ENCODE measurements at places on chromosomes 11 and 22.

GRCh38 chr11:575313-575995 is 816 bp upstream of the PHRF1 start:
- DNase-seq = no peak

- DNase-seq = no peak
These were observed at the start of gene INPP5J for GRCh38 chr22:31122532-31123291. Gene INPP5J, plus strand, starts transcription at chr22:31122966. Its CDS starts 49 bp downstream, at chr22:31123015.

GRCh38 chr22:49587987-49588386 is 239.7 kb downstream of the BRD1 start:
- DNase-seq = no peak

DNA sequence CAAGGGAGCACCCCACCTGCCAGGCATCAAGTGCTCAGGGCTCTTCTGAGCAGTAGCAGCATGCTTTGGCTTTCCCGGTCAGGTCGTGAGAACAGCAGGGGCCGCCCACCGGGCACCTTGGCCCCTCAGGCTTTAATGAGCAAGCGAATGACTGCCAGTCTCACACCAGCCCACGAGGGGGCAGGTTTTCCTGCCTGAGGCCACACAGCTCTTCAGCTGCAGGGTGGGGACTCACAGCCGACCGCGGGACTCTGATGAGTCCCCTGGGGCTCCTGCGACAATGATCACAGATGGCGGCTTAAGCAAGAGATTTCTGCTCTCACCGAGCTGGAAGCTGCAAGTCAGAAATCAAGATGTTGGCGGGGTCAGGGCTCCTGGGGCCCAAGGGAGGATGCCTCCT is 14.3 kb upstream of the FGF19 start:
- DNase-seq = no peak

DNA sequence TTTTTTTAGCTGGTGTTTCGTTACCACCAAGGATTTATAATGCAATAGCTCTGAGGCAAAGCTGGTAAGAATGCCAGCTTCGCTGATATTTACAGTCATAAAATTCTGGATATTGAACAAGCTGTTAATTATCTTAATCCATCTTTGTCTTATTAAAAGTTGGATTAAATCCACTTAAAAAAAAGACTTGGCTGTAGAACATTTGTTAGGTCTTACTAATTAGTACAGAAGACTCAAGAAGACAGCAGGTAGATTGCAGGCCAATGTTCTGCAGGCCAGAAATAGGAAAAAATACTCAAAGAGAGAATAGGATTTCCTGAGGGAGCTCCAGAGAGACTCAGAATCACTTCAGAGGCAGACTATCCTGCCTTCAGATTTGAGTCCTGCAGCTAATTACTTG is 7.5 kb downstream of the ROBO4 start:
- no peak for DNase-seq

GRCh38 chr22:39178206-39179111 is 26.0 kb upstream of the CBX7 start:
- DNase-seq = no peak

DNA sequence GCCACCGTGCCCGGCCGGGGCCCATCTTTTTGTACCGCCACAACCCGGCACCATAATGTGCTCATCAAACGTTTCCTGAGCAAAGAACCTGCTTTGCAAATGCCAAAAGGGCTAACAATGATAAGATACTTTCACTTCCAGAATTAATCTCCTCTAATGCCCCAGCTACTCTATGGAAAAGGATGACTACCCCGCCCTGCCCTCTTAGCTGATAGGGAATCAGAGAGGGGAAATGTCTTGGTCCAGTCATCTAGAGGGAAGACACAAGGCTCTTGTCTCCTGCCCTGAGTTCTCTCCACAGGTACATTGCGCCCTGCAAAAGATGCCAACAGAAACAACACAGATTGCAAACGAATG is 586 bp downstream of the TTLL1 start:
- DNase-seq = no peak

- DNase-seq = no peak
These were observed 35.9 kb downstream of the MYO18B start for GRCh38 chr22:25777870-25778269.

DNA sequence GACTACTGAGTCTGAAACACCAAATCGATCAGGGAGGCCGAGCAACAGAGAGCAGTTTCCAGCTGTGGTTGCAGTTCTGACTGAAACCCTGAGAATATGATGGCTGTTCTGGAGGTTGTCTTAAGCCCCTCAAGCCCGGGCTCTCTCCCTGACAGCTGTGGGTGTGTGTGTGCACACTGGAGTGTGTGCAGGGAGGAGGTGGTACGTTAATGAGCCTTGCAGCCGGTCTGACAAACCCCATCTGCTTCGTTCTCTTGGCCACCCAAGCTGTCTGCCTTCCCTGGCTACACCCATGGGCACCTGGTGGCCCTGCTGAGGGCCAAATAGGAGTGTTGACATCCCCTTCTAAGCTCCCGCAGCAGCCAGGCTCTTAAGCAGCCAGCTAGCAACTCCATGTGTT is 189.8 kb downstream of the KIRREL3 start:
- no peak for DNase-seq

DNA sequence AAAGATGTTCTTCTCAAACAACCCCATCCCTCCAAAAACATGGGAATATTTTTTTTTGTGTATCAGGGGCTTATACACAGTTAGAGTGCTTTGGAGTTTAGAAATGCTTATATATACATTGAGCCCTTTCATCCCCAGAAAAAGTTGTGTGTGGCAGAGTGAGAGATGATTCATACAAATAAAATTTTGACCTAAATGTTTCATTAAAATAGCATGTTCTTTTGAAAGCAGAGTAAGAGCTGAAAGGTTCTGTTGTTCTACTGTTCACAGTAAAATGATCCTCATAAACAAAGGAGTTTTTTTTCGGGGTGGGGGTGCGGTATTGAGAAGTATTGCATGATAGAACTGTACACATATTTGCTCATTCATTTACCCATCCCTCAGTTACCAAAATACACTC is 512.4 kb downstream of the DLG2 start:
- DNase-seq = no peak

GRCh38 chr11:90223248-90223585 is 368 bp upstream of the CHORDC1 start:
- no peak for DNase-seq

- DNase-seq = peak; percentile 75
These were observed 46.4 kb downstream of the MORC2 start for GRCh38 chr22:30922151-30922611.

DNA sequence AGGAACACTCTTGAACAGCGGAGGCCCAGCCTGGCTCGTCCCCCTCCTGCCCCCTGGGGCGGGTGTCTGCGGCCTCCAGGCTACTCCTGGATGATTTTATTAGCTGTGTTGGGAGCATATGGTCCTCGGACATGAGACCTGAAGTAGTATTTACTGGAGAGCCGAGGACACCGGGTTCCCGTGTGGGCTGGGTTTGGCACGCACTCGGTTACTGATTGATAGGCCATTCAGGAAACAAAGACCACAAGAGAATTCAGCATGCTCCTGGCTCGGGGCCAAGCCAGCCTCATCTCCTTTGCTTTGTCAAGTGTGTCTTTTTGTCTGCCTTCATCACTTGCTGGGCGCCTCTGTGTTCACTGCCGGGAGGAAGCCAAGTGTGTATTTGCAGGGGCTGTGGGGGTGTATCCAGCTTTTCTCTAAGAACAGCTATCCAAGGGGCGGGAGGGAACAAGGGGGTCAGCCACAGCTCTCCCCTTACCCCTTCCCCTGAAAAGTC is 9.7 kb downstream of the FXYD2 start:
- peak; percentile 84 for DNase-seq

GRCh38 chr11:125062218-125062930 is 731 bp upstream of the SLC37A2 start:
- no peak for DNase-seq

- DNase-seq = no peak
These were observed 24.4 kb upstream of the TXNRD2 start for GRCh38 chr22:19965771-19966709.

DNA sequence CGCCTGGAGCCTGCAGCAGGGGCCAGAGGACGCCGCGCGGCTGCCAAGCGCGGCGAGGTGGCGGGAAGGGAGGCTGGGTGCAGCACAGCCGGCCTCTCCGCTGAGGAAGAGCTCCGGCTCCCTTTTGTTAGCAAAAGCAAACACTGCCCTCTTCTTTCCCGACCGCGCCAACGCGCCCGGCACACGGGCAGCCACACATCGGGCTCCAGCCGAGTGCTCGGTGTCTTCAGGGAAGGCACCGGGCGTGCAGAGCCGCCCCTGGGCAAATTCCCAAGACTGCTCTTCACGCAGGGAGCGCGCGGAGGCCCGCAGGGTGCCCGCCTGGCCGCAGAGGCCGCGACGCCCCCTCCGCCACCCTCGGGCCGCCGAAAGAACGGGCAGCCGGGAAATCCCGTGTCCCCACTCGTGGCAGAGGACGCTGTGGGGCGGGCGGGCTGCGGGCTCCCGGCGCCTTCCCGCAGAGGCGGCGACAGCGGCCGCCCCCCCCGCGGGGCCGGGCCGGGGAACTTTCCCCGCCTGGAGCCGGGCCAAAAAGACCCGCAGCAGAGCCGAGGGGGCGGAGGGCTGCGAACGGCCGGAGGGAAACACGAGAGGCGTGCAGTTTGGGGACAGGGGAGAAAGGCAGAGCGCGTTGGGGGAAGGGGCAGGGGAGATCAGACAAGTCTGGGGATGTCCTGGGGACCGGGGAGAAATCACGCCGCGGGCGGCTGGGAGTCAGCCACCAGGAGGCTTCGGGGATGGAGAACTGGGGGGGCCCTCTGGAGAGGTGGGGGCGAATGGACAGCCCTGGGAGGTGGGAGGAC is 931 bp downstream of the CADM1 start:
- DNase-seq = peak; percentile 37

- DNase-seq = no peak
These were observed 47.0 kb downstream of the LDLRAD3 start for GRCh38 chr11:35990816-35991215.

GRCh38 chr22:32685512-32685911 is 116.0 kb upstream of the TIMP3 start:
- no peak for DNase-seq

DNA sequence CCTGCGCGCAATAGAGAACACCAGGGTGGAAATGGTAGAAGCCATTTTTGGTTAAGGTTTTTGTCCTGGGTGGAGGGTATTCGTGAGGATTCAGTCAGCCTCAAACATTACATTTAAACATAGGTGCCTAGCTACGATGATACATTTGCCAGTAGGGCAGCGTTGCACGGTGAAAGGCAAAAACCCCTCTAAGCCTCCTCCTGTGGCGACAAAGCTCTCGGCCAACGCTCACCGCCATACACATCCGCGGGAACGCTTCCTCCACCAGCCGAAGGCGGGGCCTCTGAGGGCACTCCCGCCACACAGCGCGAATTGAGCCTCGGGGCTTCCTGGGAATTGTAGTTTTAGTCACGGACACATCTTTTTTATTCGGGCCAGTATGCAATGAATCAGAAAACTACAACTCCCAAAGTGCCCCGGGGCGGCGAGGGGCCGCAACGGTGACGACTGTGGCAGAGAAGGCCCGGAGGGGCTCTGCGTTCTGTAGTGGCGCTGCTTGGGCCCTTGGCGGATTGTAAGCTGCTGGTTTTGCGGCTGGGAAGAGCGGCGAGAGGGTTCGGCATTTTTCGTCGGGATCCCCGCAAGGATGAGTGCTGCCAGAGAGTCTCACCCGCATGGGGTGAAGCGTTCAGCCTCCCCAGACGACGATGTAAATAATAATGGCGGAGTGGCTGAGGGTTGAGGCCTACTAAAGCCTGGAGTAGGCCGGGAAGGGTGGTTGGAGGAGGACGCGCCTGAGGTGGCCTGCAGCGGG is at the start of gene C11orf58:
TSS of gene C11orf58 (plus strand) at position 455 of the 754 bp plus-strand sequence. CDS start at position 587, 132 bp downstream.
- DNase-seq = peak; percentile 93

- no peak for DNase-seq
These were observed 83.0 kb downstream of the INSC start for GRCh38 chr11:15197696-15198095.

- DNase-seq = no peak
These were observed 1299.3 kb downstream of the BRD1 start for GRCh38 chr22:48528221-48528915.

GRCh38 chr22:37303821-37304274 is 21.5 kb downstream of the CYTH4 start:
- peak; percentile 84 for DNase-seq

GRCh38 chr11:125982348-125982730 is 36.5 kb downstream of the VSIG10L2 start:
- no peak for DNase-seq

GRCh38 chr11:45676522-45677095 is 11.2 kb upstream of the CHST1 start:
- no peak for DNase-seq

- peak; percentile 30 for DNase-seq
These were observed 27.0 kb upstream of the MICAL2 start for GRCh38 chr11:12083380-12083779.

DNA sequence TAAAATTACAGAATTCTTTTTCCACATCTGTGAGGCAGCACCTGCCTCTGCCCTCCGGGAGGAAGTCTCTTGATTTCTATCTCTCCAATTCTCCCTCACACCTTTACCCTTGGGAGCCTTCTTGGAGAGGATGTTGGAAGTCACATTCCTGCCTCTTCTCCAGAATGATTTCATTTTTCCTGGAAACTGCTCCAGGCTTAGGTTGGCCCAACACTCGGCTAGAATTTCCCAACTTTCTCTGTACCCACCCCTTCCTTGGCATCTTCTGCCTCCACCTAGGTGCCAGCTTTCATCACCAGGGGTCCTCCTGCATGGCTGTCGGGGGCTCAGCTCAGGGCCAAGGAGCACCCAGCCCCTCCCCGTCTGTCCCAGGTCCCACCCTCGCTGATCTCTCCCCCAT is 43.2 kb downstream of the SLCO2B1 start:
- DNase-seq = no peak

- DNase-seq = no peak
These were observed 59.8 kb downstream of the GALNT18 start for GRCh38 chr11:11561991-11562390.

- no peak for DNase-seq
These were observed 25.1 kb downstream of the TBX1 start for GRCh38 chr22:19785461-19786263.

GRCh38 chr22:50267591-50268390 is 2.4 kb downstream of the MAPK11 start:
- DNase-seq = peak; percentile 61

DNA sequence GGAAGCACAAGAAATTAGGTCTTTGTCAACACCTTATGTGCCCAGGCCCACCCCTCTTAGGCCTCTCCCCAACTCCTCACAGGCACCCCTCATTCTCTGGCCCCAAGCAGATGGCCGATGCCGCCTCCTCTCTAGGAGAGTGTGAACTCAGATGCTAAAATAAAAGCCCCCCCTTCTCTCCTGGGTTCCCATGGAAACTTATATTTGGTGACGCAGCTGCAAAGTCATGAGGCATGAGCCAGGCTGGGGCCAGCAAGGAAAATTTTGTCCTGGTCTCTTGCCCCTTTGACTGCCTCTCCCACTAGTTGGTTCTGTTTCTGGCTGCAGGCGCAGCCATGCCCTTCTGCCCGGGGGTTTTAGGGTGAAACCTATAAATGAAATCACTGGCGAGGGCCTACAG is 11.8 kb downstream of the RCOR2 start:
- no peak for DNase-seq
